Neural crest cell (in vitro differentiated cells): ENCODE measurements at places on chromosomes 4 and X. TPM values are rescaled to one million over a fixed set of nuclear protein-coding genes. Genes with fewer than 3 reads are reported as not detected.
A peak's percentile ranks its signal among the peaks of the same experiment; 100 is the strongest.

GRCh38 chr4:87680271-87680670 lies 30.2 kb downstream of the DMP1 start:
- no peak for DNase-seq

GRCh38 chrX:95764972-95765451 lies 919.6 kb upstream of the DIAPH2 start:
- peak; percentile 1 for DNase-seq

DNA sequence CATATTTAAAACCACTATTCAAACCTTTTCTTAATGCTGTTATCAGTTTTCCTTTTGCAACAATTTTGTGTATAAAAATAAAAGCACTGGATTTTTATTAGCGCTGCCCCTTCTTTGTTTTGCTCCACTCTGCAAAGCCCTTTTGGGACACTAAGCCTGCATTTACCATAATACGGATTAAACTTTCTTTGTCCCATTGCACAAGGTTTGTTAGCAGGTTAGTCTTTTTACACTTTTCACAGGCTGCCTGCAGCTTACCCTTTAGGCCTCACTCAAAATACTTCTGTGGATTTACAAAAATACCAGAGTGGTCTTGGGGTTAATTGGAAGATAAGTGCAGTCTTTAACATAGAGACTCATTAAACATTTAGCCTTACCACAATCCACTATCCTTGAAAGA lies 35.7 kb upstream of the MAB21L2 start:
- DNase-seq: no peak

Gene RHOXF2
- total RNA-seq: not detected in 2 replicates
